Calu3 (cell line): ENCODE measurements at places on chromosomes 5 and 9. TPM values are rescaled to one million over a fixed set of nuclear protein-coding genes. Genes with fewer than 3 reads are reported as not detected.

The PCDHGB7 gene
- 9.8 and 13.6 TPM in 2 replicates for total RNA-seq

The POLK gene
- 34.9 and 36.4 TPM in 2 replicates for total RNA-seq

The FOXD4L3 gene
- 0.95 and 1.2 TPM in 2 replicates for total RNA-seq

The POLR3G gene
- total RNA-seq, result 15.0 and 16.6 TPM in 2 replicates

The SELENOP gene
- 2.0 and 4.9 TPM in 2 replicates for total RNA-seq

- no peak for DNase-seq
- H3K27ac ChIP-seq, result no peak overlapping the region
- H3K4me3 ChIP-seq, result no peak overlapping the region
- no peaks in the 10 kb centered on the region for H3K36me3 ChIP-seq
These were observed 49.9 kb upstream of the ERBIN start for GRCh38 chr5:65876496-65876895.

DNA sequence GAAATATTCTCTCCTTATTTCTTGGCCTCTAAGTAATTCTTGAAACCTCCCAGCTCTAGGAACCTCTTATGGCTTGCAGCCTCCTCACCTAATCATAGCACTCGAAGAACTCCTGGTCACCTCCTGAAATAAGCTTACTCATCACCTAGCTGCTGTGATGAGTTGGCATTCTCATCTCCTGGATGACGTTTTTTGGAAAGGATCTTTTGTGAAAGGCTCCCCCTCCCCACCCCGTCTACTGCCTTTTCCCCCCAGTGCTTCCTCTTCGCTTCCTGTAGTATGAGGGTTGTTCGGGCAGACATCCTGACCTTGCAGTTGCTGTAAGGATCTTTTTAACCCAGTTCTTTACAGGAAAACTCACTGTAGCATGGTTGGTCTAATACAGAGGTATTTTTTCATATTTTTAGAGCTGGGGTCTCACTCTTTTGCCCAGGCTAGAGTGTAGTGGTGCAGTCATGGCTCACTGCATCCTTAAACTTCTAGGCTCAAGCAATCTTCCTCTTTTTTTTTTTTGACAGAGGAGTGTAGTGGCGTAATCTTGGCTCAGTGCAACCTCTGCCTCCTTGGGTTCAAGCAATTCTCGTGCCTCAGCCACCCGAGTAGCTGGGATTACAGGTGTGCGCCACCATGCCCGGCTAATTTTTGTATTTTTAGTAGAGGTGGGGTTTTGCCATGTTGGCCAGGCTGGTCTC lies 41.8 kb downstream of the ARHGAP26 start:
- no peak overlapping the region for H3K4me3 ChIP-seq
- H3K36me3 ChIP-seq, result peaks cover 4% of the 10 kb centered on the region
- H3K27me3 ChIP-seq, result no peaks in the 10 kb centered on the region
- DNase-seq, result no peak

GRCh38 chr5:18305288-18305924 lies 671.1 kb downstream of the TAF11L14 start:
- H3K27ac ChIP-seq, result no peak overlapping the region
- peak; percentile 24 for DNase-seq
- no peaks in the 10 kb centered on the region for H3K36me3 ChIP-seq
- no peak overlapping the region for H3K4me3 ChIP-seq
- H3K4me1 ChIP-seq, result no peaks in the 10 kb centered on the region
- H3K27me3 ChIP-seq, result no peaks in the 10 kb centered on the region

DNA sequence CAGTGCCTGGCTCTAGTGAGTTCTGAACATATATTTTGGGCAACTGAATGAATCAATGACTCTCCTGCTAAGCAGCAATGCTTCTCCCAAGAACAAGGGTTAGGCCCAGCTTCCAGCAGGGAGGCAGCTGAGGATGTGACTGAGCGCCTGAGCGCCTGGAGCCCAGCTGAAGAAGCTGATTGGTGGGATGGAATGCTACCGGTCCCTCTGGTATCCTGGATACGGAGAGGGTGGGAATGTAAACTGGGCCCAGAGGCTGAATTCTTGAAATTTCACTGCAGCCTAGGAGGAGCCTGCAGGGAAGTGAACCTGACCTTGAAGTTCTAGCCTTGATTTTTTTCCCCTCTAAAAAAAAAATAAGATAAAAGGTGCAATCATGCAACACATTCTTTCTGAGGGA lies 43.2 kb downstream of the WWC1 start:
- no peak overlapping the region for H3K27ac ChIP-seq
- peaks cover 78% of the 10 kb centered on the region for H3K4me1 ChIP-seq
- no peaks in the 10 kb centered on the region for H3K27me3 ChIP-seq
- peaks cover 16% of the 10 kb centered on the region for H3K36me3 ChIP-seq

GRCh38 chr9:4604678-4605095 lies 57.4 kb upstream of the PLPP6 start:
- no peaks in the 10 kb centered on the region for H3K27me3 ChIP-seq
- H3K36me3 ChIP-seq, result no peaks in the 10 kb centered on the region
- H3K4me3 ChIP-seq, result no peak overlapping the region
- no peak overlapping the region for H3K27ac ChIP-seq

DNA sequence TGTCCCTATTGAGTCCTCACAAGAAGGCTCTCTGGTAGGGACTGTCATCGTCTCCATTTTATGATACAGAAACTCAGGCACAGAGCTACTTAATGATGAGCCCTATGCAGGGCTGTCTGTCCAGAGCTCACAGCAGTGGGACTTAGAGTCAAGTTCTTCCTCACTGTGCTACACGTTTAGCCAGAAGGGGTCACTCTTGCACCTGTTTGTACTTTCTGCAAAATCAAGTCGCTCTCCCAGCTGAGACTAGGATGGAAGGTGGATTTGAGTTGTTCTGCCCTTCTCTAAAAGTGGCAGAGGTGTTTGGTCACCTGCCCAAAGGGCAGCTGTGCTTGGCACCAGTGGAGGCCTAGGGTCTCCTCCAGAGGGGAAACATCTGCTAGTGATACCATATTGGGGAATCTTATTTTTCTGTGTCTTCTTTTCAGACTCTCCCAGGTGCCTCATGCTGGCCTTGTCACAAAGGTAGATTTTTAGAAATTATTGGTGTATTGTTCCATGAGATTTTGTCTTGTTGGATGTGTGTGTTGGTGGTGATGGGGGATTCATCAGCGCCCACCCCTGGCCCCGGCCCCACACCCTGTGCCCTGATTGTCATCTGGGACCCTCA lies 104.2 kb downstream of the PPARGC1B start:
- no peak overlapping the region for H3K4me3 ChIP-seq
- H3K36me3 ChIP-seq, result peaks cover 12% of the 10 kb centered on the region
- H3K27me3 ChIP-seq, result no peaks in the 10 kb centered on the region
- H3K4me1 ChIP-seq, result no peaks in the 10 kb centered on the region
- DNase-seq, result peak; percentile 79

DNA sequence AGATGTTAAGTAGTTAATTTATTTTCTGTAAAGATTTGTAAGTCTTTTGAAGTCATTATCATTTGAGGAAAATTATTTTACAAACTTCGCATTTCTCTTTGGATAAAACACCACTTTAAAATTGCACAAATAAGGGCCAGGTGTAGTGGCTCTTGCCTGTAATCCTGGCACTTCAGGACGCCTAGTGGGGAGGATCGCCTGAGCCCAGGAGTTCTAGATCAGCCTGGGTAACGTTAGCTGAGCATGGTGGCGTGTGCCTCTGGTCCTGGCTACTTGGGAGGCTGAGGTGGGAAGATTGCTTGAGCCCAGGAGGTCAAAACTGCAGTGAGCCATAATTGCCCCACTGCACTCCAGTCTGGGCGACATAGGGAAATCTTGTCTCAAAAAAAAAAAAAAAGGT lies 185.5 kb downstream of the KDM4C start:
- no peak overlapping the region for H3K27ac ChIP-seq
- no peak overlapping the region for H3K4me3 ChIP-seq
- peaks cover 9% of the 10 kb centered on the region for H3K4me1 ChIP-seq
- no peak for DNase-seq
- H3K27me3 ChIP-seq, result no peaks in the 10 kb centered on the region
- H3K36me3 ChIP-seq, result no peaks in the 10 kb centered on the region

- H3K27me3 ChIP-seq, result no peaks in the 10 kb centered on the region
- H3K4me1 ChIP-seq, result peaks cover 5% of the 10 kb centered on the region
These were observed 70.2 kb downstream of the CMYA5 start for GRCh38 chr5:79759848-79760247.

DNA sequence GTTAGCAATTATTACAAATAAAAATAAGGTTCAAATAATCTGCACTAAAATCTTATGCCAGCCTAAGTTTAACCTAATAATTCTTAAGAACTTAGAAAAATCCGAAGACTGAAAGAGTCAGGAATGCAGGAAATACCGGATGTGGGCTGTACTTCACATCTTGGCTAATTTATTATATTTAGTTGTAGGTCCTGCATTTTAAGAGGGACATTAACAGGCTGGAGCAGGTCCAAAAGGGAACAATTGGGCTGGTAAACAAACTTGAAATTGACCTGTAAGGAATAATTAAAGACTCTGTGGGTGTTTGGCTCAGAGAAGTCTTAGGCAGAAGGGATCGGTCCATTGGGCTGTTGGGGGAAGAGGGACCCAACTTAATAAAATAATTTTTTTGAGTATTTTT lies 18.4 kb downstream of the GLRA1 start:
- DNase-seq, result no peak
- H3K4me3 ChIP-seq, result no peak overlapping the region
- peaks cover 71% of the 10 kb centered on the region for H3K27me3 ChIP-seq

GRCh38 chr5:14628346-14628745 lies 36.2 kb upstream of the OTULIN start:
- peak; percentile 55 for DNase-seq
- H3K4me3 ChIP-seq, result no peak overlapping the region
- H3K4me1 ChIP-seq, result peaks cover 10% of the 10 kb centered on the region
- no peaks in the 10 kb centered on the region for H3K36me3 ChIP-seq
- H3K27me3 ChIP-seq, result no peaks in the 10 kb centered on the region

- H3K27ac ChIP-seq, result no peak overlapping the region
- H3K36me3 ChIP-seq, result no peaks in the 10 kb centered on the region
- H3K4me1 ChIP-seq, result peaks cover under 1% of the 10 kb centered on the region
- H3K4me3 ChIP-seq, result no peak overlapping the region
These were observed 34.3 kb downstream of the CENPP start for GRCh38 chr9:92360083-92360482.

DNA sequence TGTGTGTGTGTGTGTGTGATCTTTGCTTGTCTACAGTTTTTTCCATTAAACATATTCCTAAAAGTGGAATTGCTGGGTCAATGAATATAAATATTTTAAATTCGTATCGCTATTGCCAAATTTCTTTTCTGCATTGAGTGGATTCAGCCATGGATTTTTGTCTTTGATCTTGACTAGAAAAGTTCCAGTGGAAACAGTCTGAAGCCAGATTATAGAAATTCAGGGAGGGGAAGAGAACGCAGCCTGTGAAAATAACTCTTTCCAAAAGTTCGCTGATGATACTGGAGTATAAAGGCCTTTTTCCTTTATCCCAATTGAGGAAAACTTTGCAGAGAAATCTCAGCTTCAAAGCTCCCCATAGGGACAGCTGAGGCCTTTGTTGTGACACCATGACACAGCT lies 292.3 kb upstream of the CD180 start:
- H3K27ac ChIP-seq, result no peak overlapping the region
- DNase-seq, result no peak
- no peaks in the 10 kb centered on the region for H3K27me3 ChIP-seq
- H3K4me3 ChIP-seq, result no peak overlapping the region

GRCh38 chr5:102654559-102655349 lies 100.4 kb upstream of the PAM start:
- H3K36me3 ChIP-seq, result no peaks in the 10 kb centered on the region
- no peak overlapping the region for H3K27ac ChIP-seq
- H3K4me1 ChIP-seq, result no peaks in the 10 kb centered on the region
- no peak for DNase-seq

DNA sequence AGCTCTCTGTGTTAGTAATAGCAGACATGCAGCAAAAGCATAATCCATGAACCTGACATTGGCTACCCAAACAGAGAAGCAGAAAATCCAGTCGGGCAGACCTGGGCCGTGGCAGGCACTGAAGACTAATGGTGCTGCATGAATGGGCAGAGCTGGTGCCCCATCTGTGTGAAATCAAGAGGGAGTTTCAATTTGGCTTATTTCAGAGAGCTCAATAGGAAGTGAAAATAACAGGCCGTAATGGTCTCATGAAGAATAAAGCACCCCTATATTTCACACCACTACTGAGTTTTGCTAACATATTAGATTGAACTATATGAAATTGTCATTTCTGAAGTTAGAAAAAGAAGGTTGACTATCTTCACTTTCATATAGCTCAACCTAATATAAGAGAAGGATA lies 149.7 kb downstream of the ENC1 start:
- H3K27me3 ChIP-seq, result no peaks in the 10 kb centered on the region
- DNase-seq, result peak; percentile 16
- H3K4me3 ChIP-seq, result no peak overlapping the region
- no peaks in the 10 kb centered on the region for H3K36me3 ChIP-seq

DNA sequence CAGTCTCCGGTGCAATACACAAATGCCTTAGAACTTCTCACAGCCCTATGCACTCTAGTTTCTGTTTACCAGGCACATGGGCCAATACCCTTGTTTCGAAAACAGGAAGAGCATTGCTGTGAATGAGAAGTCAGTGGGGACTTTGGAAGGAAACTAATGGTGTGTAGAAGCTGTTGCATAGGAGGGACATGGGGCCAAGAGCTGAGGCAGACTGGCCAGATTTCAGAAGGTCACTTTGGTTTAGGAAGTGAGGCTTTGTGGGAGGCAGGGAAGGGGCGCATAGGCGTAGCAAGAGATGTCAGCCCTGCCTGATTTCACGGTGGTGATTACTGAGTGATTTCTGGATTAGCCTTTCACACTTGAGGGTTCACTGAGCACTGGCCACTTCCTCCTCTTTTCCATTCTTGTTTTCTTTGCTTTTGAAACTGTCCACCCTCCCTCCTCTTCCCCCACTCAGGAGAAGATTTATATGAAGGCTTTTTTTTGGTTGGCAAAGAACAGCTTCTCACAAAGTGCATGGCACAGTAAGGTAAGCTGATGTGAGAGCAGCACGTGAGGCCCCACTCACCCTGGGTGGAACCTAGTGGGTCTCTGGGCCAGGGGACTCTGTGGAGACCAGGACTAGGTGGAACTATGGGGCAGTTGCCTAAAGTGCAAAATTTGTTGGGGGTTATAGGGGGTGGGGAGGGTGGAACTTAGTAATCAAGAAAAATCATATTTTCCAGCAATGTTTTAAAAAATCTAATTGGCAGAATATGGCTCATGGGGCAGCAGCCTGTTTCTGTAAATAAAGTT lies 6.1 kb upstream of the TMEM252 start:
- H3K4me1 ChIP-seq, result no peaks in the 10 kb centered on the region
- no peak for DNase-seq
- H3K36me3 ChIP-seq, result no peaks in the 10 kb centered on the region
- peaks cover 9% of the 10 kb centered on the region for H3K27me3 ChIP-seq
- H3K4me3 ChIP-seq, result no peak overlapping the region

DNA sequence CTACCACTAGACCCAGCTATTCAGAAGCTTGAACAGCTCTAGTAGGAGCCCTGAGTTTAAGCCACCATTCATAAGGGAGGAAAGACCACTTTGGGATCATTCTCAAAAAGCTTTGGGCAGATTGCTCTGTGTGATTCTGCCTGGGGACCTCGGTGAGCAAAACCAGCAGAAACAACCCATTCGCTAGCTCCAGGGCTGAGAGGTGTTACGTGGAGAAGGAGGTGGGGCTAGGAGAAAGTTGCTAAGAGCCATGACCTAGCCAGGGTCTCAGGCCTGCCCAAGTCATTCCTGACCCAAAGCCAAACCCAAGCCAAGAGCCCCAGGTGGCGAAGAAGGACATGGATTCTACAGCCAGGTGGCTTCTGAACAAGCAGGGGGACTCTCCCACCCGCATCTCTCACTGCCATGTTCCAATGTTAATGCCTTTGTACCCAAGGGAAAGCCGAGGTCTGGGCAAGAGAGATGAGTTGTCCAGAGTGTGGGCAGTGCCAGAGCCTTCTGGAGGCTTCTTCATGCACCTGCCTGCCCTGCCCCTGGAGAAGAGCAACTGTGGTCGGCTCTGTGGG lies 4.0 kb upstream of the BARHL1 start:
- DNase-seq, result no peak
- no peaks in the 10 kb centered on the region for H3K4me1 ChIP-seq
- no peak overlapping the region for H3K27ac ChIP-seq
- peaks cover 4% of the 10 kb centered on the region for H3K36me3 ChIP-seq
- peaks cover 58% of the 10 kb centered on the region for H3K27me3 ChIP-seq
- no peak overlapping the region for H3K4me3 ChIP-seq
